ENCODE measurements at places on chromosomes 12 and 14.

- DNase-seq = no peak
These were observed 174.1 kb upstream of the TMTC1 start for GRCh38 chr12:29957835-29958234.

GRCh38 chr12:1886396-1887008 is 31.9 kb downstream of the CACNA2D4 start:
- DNase-seq = no peak

GRCh38 chr14:100239840-100240667 is 1.1 kb downstream of the YY1 start:
- DNase-seq = peak; percentile 88

- DNase-seq = no peak
These were observed 487 bp upstream of the NRDE2 start for GRCh38 chr14:90332271-90332584.

- DNase-seq = no peak
These were observed 14.1 kb downstream of the SH2B3 start for GRCh38 chr12:111419784-111420183.

DNA sequence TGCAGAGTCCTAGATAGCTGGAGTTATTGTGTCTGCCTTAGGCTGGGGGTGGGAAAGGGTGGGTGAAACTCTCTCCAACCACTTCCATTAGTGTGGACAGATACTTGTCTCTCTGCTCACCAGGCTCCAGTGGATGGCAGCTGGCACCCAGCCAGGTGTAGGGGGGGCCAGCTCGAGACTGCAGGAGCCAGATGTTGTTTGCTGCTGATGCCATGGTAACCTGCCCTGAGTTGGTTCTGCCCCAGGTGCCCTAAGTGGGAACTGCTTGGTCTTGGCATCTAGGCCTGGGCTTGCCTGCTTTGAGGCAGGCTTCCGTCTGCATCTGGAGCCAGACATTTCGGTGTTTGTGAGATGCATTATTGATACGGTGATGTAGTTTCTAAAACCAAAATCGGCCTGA is 82.2 kb downstream of the ADCK1 start:
- DNase-seq = no peak

DNA sequence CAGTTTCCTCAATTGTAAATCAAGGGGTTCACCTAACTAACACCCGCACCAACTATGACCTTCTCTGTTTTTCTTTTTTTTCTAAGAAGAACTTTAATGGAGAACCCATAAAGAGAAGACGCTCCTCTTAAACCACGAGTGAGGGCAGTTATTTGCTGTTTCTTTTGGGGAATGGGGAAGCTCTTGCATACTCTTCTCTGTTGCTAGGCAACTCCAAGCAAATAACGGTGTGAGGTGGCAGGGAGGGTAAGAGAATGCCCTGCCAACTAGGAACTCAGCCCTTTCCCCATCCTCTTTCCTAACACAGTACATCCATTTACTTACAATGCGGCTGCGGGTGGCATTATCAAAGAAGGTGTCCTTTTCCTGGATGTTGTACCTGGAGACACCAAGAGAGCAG is 114.9 kb downstream of the ANO2 start:
- DNase-seq = no peak

- no peak for DNase-seq
These were observed at the start of gene TEX52 for GRCh38 chr12:2857021-2857431. TEX52 (minus strand) TSS chr12:2857039; CDS start chr12:2857026, 13 bp downstream.

DNA sequence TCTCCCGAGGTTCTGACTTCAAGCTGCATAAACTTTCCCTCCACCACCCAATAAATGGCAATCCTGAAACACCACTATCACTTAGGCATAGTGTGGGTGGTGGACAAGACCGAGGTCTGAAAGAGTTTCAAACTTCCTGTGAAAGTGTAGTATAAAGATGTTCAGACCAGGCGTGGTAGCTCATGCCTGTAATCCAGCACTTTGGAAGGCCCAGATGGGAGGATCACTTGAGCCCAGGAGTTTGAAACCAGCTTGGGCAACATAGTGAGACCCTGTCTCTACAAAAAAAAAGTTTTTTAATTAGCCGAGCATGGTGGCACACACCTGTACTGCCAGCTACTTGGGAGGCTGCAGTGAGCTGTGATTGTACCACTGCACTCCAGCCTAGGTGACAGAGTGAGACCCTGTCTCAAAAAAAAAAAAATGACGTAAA is 61.9 kb downstream of the CCDC92 start:
- no peak for DNase-seq

GRCh38 chr14:99287269-99287942 is 15.4 kb upstream of the BCL11B start:
- peak; percentile 56 for DNase-seq

DNA sequence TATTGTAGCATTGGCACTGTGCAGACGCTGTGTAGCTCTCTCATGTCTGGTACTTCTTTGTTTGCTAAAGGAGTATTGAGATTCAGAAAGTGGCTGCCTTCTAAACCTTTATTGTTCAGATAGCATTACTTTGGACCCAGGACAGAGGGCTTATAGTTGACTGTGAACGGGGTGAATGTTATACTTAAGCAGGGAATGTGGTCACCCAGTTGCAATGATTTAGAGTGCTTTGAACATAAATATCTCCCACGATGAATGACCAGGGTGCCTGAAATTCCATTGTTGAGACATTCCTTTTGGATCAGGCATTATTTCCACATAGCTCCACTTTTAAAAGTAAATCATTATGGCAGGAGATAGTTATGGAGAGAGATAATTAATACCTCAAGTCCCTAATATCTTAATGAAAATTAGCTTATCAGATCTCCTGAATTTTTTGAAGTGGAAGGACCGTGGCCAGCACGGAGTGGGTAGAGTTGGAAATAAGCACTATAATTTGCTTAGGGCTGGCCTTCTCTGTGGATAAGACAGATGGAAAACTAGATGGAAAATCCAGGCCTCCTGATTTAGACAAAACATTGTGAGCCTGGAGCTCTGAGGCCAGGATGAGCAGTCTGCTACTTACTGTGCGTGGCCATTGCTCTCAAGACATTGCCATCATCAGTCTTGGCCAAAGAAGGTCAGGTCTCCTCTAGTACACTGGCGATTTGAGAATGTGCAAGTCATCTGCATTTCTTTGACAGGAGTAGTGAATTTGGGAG is 114.5 kb downstream of the ETV6 start:
- no peak for DNase-seq

GRCh38 chr14:100503251-100503650 is 84.0 kb downstream of the BEGAIN start:
- no peak for DNase-seq

GRCh38 chr14:31920001-31920400 is 157.1 kb upstream of the ARHGAP5 start:
- DNase-seq = no peak

GRCh38 chr12:111757361-111758119 is 9.2 kb upstream of the ALDH2 start:
- DNase-seq = peak; percentile 62

DNA sequence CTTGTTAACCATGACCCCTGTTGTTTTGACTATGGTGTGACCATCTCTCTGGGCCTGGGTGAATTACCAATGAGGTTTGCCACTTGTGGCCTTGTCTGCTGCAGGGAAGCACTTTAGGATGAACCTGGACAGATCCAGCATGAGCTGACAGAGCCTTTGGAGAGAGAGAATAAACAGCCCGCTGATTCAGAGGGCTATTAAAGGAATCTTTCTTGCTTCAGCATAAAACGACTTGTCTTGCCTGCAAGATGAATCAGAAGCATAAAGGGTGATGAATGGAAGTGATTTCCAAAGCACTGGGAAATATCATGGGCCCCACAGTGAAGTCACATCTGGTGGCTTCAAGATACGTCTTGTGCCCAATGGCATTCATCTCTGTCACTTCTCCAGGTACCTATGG is 69.0 kb upstream of the WSCD2 start:
- DNase-seq = no peak

GRCh38 chr12:262817-263216 is at the start of gene SLC6A13:
SLC6A13 (minus strand) TSS chr12:262836; CDS start chr12:260052, 2,784 bp downstream.
- DNase-seq = no peak

DNA sequence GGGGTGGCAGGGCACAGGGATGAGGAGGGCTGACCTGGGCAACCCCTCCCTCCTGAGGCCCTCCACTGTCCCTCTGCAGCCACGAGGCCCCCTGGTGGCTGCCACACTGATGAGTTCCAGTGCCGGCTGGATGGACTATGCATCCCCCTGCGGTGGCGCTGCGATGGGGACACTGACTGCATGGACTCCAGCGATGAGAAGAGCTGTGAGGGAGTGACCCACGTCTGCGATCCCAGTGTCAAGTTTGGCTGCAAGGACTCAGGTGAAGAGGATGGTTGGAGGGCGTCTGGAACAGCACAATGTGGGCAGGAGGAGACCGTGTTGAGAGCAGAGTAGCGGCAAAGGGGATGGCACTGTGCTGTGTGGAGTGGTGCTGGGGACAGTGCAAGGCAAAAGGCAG is 25.7 kb upstream of the LRP1-AS start:
- peak; percentile 59 for DNase-seq

- DNase-seq = peak; percentile 69
These were observed 91.9 kb downstream of the TMEM30B start for GRCh38 chr14:61188978-61189808.

GRCh38 chr14:94129758-94130414 is 482 bp upstream of the IFI27L2 start:
- no peak for DNase-seq

GRCh38 chr12:109716512-109717389 is 3.1 kb downstream of the FAM222A start:
- DNase-seq = no peak

- DNase-seq = no peak
These were observed 40.8 kb downstream of the SPATA7 start for GRCh38 chr14:88426271-88426670.

- DNase-seq = no peak
These were observed 210.8 kb upstream of the FLRT2 start for GRCh38 chr14:85319101-85319500.

DNA sequence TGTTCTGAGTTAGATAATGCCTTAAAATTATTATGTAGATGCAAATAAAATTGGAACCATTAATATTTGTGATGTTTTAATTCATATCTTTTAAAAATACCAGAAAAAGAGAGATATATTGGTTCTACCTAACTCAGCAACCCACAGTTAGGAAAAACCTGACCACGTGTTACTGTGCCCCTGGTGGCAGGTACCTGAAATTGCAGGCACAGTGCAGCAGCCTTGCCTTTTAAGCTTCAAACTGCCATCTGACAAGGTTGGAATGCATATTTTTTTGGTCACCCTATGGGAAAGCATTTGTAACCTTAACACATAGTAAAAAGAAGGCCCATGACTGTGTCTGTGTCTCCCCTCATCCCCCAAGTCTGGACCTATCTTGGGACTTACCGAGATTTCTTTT is 109.4 kb upstream of the NOS1 start:
- no peak for DNase-seq

- peak; percentile 75 for DNase-seq
These were observed 29.6 kb downstream of the SMUG1 start for GRCh38 chr12:54159140-54159539.

DNA sequence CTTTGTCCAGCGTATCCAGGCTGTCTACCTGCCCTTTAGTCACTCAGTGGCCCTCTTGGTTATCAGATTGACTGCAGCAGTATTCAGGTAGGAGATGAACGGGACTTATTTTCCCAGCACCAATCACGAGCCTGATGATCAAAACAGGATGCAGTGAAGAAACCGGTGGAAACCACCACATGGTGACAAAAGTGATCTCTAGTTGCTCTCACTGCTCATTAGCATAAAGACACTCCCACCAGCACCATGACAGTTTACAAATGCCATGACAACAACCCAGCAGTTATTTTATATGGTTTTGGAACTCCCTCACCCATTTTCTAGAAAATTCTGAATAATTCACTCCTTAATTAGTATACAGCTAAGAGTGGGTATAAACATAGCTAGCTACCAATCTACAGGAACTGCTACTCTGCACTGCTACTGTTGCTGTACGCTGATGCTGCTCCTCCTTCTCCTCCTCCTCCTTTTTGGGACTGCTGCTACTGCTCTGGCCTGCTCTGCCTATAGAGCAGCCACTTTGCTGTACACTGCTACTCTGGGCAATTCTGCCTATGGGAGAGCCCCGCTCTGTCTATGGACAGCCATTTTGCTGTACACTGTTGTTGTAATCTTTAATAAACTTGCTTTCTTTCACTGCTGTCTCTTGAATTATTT is 142.5 kb upstream of the SSTR1 start:
- no peak for DNase-seq

GRCh38 chr12:46299851-46300250 is 31.0 kb upstream of the SLC38A1 start:
- DNase-seq = no peak

- no peak for DNase-seq
These were observed 11.3 kb downstream of the GARIN6 start for GRCh38 chr12:99658671-99659349.

DNA sequence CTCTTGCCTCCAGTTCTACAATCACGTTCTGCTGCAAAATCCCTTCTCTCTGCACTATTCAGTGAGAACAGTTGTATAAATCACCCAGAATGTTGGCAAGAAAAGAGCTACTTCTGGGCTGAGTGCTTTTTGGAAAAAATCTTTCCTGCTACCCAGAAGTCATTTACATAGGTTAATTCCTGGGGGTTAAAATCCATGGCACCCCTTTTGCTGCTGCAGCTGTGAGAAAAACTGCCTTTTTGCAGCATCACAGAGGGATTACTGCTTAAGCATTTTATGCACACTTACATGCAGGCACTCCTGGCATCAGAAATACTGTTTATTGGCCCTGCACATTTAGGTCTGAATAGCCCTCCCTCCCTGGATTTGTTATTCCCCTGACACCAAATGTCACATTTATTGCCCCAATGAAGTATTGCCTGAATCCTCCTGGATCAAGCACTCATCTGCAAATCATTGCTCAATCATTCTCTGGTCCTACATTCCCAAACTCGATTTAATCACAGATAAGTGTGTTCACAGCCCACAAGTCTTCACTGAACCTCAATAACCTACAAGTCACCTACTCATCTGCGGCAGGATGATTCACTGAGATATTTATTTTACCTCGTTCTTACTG is 43.1 kb upstream of the CCDC196 start:
- DNase-seq = no peak

DNA sequence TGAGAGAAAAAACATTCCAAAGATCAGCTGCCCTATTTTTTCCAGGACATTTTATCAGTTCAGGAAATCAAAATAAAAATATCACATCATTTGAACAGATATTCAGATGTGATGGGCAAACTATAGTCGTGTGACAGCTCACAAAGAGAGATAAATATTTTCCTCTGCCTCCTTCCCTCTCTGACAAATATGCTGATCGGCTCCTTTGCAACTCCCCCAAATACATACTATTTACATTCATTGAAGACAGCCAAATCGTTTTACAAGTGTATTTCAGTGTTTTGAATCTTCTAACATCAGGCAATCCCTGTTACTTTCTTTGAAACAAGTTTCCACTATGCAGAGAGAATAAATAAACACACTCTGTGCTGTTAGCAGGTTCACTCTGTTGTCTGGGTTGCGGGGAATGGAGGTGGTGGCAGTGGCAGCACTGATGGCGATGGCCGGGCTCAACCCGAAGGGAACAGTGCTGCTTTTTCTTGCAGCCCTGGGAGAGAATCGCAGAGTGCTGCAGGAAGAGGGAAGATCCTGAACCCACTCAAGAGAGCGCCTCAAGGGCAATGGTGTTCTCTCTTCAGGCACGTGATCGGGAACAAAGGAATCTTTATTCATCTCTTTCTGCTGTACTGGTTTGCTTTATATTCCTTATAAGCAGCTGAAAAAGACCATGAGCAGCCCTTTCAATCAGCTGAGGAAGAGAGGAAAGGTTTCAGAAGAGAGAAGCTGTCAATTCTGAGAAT is 142.5 kb downstream of the PHLDA1 start:
- no peak for DNase-seq

- DNase-seq = no peak
These were observed 208.5 kb downstream of the CHST11 start for GRCh38 chr12:104665296-104665695.

- DNase-seq = no peak
These were observed 118.8 kb downstream of the DPF3 start for GRCh38 chr14:72774894-72775620.

Measured in GM10248 (cell line).